ENCODE measurements at places on chromosomes 6 and 20. TPM values are rescaled to one million over a fixed set of nuclear protein-coding genes. Genes with fewer than 3 reads are reported as not detected.

GRCh38 chr20:4821590-4821989, 99.9 kb downstream of the PRND start:
- DNase-seq, result no peak

PRRT1 gene
- total RNA-seq, result 0.27 TPM

DNA sequence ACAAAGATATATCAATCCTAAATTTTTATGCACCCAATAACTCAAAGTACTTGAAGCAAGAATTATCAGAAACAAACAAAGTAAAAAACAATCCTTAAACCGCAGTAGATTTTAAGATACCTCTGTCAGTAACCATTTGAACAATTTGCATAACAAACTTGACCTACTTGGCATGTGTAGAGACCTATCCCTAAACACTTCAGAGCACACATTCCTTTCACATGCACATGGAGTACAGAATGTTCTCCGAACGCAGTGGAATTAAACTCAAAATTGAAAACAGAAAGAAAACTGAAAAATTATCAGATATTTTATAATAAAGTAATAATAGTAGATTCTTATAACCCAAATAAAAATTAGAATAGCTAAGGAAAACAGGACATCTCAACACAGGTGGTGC, 162.6 kb upstream of the THBS2 start:
- no peak for DNase-seq

MAP3K5 gene
- 5.7 TPM for total RNA-seq

ANGPT4 gene
- total RNA-seq, result not detected

DNA sequence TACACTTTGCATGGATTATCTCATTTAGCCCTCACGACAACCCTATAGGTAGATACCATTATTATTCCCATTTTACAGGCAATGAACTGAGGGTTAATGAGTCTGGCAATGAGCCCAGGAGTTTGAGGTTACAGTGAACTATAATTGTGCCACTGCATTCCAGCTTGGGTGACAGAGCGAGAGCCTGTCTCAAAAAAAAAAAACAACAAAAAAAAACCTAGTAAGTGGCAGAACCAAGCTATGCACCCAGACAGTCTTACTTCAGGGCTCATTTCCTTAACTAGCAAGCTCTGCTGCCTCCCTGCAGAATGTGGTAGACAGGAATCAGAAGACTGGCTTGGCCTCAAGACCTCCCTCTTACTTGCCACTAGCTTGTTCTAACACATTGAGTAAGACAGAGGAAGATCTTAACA, 71.9 kb upstream of the RREB1 start:
- DNase-seq, result no peak

GRCh38 chr20:53284696-53285095, 308.9 kb downstream of the ZNF217 start:
- no peak for DNase-seq

- no peak for DNase-seq
These were observed 97.0 kb downstream of the RREB1 start for GRCh38 chr6:7204726-7205125.

BTNL2 gene
- total RNA-seq, result not detected

DNA sequence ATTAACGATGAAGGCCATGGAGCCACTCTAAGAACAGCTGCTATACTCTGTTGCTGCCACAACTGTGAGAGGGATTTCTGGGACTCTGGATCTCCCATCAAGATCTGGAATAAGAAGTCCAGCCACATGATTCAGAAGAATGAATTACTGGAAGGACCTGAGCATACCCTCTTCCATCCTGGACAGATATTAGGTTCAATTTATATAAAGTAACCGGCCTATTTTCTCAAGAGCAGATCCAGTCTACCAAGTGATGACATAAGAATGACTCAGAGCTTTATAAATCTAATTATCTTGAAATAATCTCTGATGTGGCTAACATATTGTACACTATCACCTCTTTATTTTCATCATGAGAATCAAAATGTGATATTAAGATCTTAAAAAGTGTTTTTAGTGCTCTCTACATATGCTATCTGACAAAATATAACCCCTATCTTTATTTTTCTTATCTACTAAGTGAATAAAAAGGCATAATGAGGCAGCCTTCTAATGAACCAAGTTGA, 45.1 kb downstream of the COL9A1 start:
- no peak for DNase-seq

BFSP1 gene
- 2.1 TPM for total RNA-seq

TP53TG5 gene
- not detected for total RNA-seq

DNA sequence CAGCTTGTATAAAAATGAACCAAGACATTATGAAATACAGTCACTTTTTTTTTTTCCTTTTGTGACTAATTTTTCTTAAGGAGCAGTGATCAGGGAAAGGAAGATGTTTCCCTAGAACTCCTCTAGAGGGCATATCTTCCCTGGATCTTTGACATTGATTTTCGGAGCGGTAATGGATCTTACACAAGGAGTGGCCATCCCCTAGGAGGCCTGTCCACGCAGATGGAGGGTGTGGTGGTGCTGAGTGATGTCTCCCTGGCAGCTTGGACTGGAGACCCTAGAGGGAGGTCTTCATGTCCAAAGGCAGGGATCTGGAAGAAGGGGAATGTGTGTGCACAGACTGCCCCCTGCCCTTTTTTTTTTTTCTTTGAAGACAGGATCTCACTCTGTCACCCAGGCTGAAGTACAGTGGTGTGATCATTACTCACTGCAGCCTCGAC, 7.0 kb upstream of the KIFC1 start:
- no peak for DNase-seq

VIP gene
- total RNA-seq, result 6.5 TPM

- DNase-seq, result no peak
These were observed 100.6 kb downstream of the NKAIN2 start for GRCh38 chr6:123904228-123904627.

DPPA5 gene
- not detected for total RNA-seq

DNA sequence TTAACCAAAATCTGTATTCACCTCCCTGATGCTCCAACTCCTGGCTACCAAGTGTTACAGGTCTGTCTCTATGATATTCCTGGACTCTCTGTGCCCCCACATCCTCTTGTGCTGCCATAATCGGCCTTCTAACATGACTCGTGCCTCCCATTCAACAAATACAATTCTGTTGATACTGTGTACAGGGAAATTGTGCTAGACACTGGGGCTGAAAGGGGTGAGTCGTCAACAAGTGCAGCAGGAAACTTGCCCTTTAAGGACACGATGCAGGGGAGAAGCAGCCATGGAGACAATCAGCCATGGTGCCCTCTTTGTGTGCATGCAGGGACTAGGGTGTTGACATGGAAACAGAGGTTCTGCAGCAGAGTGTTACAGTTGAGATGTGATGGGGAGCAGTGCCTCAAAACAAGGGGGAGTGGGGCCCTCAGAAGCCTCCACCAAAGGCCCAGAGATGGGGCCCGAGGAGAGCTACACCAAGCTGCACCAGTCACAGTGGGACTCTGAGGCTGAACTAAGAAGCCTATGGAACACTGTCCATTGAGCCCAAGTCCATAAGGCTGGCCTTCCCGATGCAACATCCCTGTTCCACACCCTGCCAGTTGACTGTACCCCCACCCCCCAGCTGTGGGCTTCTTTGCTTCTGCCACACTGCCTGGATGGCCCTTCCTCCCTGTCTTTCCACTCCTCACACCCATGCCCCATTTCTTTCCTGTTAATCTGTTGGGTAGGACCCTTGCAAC, 3.1 kb downstream of the PCED1A start:
- no peak for DNase-seq

KCNK15 gene
- 2.8 TPM for total RNA-seq

- DNase-seq, result no peak
These were observed 28.8 kb downstream of the FAM229B start for GRCh38 chr6:112116221-112116620.

GGTLC1 gene
- total RNA-seq, result not detected

VSTM2L gene
- 0.46 TPM for total RNA-seq

GRCh38 chr6:82237013-82237412, 10.5 kb downstream of the IBTK start:
- no peak for DNase-seq

DNA sequence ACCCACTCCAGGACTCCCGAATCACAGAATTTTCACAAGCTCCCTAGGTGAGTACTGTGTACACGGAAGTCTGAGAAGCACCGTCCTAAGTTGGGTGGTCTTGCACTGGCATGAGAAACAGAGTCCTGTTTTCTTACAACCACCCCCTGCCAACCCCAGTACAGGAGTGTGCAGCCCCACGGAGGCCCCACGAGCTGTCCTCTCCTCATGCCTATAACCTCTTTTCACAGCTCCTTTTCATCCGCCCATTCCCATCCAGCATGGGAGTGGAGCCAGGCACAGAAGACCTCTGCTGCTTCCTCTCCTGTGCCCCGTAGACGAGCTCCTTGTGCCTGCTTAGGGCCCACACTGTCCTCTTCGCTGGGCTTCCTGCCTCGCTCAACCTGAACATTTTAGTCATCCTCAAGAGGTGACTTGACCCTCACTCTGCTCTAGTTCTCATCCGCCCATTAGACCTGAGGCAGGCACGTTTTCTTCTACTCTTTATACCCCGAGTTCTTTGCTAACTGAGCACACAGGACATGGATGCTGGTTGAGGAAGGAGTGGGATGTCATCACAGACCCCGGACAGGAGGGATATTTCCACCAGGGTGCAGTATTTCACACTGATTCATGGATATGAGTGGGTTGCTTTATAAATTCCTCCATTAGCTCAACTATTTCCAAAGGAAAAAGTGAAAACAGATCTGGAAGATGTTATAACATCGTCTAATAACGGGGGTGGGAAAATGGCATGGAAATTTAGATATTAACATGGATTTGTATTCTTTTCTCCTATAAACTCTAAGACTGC, 160.5 kb downstream of the TTLL2 start:
- no peak for DNase-seq

DNA sequence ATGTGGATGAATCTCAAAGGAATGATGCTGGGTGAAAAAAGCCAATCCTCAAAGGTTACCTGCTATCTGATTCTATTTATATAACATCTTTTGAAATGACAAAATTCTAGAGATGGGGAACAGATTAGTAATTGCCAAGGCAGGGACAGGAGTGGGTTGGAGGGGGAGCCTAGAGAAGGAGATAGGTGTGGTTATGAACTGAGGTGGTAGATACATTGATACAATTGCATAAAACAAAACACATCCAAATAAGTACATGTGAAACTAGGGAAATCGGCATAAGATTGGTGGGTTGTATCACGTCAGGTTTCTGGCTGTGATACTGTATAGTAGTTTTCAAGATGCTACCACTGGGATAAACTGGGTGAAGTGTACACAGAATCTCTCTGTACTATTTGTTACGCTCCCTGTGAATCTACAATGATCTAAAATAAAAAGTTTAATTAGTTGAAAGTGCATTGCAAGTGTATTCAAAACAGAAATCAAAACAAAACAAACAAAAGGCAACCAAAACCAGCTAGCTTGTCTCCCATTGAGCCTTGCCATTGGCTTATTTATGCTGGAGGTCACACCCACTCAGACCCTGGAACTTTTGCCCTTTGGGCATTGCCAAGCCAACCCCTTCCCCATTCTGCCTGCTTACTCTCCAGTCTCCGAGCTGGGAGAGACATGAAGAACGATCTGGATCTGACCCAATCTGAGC, 27.8 kb downstream of the PPP1R16B start:
- DNase-seq, result no peak

BPIFA3 gene
- total RNA-seq, result not detected

GRCh38 chr6:14270925-14271788, 153.6 kb downstream of the CD83 start:
- peak; percentile 91 for DNase-seq

TFAP2D gene
- total RNA-seq, result not detected

ECT2L gene
- total RNA-seq, result not detected

NOTCH4 gene
- total RNA-seq, result 2.9 TPM

GRCh38 chr20:43205699-43206098, 16.0 kb upstream of the PTPRT start:
- no peak for DNase-seq

GRCh38 chr6:22975079-22975478, 405.7 kb downstream of the HDGFL1 start:
- DNase-seq, result no peak

HSPA1B gene
- total RNA-seq, result 79.1 TPM

DNA sequence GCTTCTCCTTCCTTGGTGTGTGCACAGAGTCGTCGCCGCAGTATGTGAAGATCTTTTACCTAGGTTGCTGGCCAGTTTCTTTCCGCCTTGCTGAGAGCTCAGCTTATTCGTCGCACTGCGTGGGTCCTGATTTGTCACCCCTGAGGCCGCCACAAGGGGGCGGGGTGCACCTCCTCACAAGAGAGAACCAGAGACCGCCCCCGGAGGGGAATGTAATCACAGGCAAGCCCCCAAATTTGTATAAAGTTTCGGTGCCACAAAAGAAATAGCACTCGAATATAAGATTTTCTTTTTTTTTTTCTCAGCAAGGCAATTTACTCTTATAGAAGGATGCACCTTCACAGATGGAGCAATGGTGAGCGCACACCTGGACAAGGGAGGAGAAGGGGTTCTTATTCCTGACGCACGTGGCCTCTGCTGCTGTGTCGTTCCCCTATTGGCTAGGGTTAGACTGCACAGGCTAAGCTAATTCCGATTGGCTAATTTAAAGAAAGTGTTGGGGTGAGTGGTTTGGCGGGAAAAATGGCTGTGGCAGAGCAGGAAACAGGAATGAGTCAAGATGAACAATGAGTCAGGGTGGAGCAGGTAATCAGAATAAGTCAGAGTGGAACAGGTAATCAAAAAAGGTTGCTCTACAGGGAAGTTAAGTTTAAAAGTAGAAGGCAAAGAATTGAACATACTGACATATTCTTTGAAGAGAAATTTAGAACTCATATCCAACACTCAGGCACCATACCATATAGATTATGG, 19.5 kb downstream of the NCOA3 start:
- DNase-seq, result no peak

GRCh38 chr20:14707026-14707680, 369.7 kb upstream of the FLRT3 start:
- no peak for DNase-seq

DNA sequence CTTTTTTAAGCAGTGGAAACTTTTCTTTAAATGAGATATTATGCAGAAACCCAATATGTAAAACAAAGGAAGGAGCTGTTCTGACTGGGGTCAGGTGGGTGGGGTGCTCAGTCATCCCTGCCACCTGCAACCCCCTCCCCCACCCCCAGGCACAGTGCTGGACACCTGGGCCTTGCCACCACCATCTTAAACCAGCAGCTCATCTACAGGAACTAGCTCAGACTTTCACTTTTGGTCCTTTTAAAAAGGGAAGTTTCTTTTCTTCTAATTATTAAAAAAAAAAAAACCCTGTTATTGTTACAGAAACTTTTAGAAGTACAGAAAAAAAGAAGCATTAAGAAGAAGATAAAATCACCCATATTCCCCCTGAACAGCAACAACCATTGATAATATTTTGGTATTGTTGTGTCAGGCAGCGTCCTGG, 37.1 kb downstream of the PPP1R16B start:
- no peak for DNase-seq

DNA sequence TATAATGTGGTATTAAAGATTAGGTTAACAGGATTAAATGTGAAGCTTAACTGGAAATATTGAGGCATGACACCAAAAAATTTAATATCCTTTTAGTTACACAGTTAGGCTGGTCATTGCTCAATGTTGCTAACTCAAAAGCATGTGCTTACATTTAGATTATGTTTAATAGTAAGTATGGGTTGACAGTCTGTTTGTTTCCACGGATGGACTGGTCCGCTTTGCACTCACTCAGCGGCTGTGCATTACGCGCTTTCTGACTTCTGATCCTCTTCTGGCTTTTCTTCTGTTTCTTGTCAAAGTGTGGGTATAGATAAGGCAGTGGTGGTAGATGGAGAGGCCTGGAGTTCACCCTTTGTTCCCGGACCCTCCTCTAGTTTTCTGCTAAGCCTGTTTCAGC, 174.9 kb downstream of the RIMS1 start:
- DNase-seq, result no peak
